NCI-H510A (cell line): ENCODE measurements at places on chromosomes 16 and 17.
A peak's percentile ranks its signal among the peaks of the same experiment; 100 is the strongest.

DNA sequence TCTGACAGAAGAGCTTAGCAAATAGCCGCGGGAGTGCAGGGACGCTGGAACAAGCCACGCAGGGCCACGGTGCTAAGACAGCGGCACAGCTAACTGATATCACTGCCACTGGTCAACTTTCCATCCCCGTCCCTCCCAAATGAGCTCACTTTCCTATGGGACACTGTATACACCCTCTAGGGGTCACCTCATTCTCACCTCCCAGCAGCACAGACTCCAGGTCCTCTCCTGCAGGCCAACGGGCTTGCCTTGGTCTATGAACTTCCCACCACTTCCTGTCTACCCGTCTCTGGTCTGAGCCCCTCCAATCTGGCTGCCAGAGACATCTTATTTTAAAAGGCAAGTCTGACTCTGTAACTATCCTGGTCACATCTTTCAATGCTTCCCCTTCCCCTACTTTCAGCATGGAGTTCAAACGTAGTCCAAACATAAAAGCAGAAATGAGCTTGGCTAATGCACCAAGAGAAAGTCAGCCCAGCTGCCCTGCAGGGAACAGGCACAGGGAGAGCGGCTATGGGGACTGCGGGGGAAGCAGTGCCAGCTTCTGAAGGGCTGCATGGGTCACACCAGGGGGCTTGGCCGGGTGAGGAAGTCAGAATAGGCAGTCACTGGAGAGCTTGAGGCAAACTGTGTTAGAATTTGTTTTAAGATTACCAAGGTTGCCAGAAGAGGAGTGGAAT, 26.3 kb upstream of the SLC38A8 start:
- DNase-seq = no peak

- no peak for DNase-seq
These were observed 29.1 kb upstream of the IRX6 start for GRCh38 chr16:55294931-55295342.

GRCh38 chr17:17019891-17020456, 22.3 kb upstream of the MPRIP start:
- peak; percentile 53 for DNase-seq

DNA sequence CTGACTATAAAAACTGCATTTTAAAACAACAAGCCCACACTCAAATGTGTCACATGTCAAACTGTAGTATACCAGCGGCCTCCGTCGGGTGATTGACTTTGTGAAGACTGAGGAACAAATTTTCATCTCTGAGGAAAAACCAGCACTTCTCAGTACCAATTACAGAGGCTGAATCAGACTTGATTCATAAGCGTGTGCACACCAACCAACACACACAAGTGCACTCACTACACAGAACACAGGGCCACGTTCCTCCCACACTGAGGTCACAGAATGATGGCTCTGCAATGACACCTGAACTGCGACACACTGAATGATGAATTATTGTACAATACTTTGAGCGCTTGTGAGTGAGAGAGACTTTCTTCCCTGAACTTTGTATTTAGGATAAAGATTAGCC, 29.6 kb downstream of the XPO6 start:
- DNase-seq = no peak

DNA sequence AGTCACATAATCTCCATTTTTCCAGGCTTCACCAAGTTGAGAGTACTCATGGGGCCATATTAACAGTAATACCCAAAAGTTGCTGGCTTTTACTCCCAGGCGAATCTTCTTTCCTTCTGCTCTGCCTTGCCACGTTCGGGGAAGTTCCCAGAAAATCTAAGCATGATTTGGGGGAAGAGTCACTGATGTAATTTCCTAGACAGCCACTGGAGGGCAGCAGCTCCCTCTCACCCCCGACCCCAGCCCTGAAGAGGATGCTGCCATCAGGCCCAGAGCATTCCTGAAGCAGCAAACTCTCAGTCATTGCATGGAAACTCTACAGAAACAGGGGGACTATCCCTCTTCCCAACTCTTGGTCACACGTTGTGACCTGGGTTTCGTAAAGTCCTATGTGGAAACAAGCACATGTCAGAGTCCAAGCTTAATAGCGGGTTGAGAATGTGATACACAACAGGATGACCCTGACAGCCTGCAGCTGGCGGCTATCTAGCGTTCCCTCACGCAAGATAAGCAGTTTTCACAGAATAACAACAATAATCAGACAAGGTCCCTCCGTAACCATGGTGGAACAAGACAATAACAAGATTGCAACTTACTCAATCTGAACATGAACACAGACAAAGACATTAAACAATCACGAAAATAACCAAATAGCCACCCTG, 43.8 kb upstream of the DHX40 start:
- DNase-seq = no peak

GRCh38 chr17:30173649-30174048, 57.0 kb downstream of the NSRP1 start:
- no peak for DNase-seq

DNA sequence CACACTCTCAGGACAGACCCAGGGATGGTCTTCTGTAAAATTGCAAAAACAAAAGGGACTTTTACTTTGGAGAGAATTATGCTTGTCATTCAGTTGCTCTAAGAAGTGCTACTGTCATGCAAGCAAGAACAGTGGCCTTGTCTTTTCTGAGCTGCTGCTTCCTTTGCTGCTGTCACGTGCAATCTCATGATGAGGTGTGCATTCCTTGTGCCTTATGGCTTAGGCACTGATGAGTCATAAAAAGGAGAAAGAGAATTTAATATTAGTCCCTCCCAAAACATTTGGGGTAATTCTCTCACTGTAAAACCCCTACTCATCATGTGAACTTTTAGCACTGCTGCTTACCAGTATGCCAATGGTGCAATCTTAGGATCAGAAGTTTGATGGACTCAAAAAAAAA, 2051.3 kb downstream of the TP53TG3F start:
- DNase-seq = no peak

GRCh38 chr17:948284-948852, 31.2 kb downstream of the NXN start:
- DNase-seq = no peak

GRCh38 chr16:58454178-58454577, 45.8 kb upstream of the NDRG4 start:
- DNase-seq = no peak

DNA sequence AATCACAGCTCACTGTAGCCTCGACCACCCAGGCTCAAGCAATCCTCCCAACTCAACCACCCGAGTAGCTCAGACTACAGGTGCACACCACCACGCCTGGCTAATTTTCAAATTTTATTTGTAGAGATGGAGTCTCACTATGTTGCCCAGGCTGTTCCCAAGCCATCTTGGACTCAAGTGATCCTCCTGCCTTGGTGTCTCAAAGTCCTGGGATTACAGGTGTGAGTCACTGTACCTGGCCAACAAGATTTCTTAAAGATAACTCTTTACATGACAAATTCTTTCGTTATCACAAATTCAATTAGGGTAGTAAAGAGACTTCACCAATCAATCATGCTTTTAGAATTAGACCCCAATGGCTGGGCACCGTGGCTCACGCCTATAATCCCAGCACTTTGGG, 12.4 kb downstream of the PRPSAP1 start:
- DNase-seq = no peak

- DNase-seq = no peak
These were observed 15.8 kb downstream of the KDM8 start for GRCh38 chr16:27219161-27219560.

DNA sequence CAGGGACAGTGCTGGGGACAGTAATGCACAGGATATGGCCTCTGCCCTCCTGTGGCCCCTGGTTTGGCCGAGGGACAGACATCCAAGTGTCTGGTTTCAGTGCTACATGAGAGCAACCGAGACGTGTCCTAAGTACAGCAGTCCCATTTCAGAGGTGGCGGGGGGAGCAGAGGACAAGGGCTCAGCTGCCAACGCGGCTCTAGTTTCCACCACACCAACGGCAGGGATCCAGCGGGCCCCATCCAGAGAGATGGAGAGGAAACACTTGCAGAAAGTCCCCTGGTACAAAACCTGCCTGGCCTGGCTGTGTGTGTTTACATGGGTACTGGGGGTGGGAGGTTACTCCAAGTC, 125.8 kb upstream of the SMURF2 start:
- DNase-seq = no peak

DNA sequence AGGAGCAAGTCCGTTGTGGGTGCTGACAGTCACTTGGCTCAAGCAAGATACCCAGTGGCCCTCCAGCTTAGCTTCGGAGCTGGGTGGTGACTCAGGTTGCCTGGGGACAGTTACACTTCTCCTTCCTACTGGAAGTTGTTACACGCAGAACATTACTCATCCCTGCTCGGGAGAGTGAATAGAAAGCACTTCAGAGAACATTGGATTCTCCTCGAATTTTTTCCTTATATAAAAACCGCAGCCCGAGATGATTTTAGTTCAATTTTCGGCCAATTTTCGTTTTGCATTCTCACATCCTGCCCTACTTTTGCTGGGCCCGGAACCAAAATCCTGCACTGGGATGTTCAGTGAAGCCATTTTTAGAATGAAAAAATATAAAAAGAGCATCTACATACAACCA, 99.7 kb downstream of the ELAC2 start:
- DNase-seq = no peak

DNA sequence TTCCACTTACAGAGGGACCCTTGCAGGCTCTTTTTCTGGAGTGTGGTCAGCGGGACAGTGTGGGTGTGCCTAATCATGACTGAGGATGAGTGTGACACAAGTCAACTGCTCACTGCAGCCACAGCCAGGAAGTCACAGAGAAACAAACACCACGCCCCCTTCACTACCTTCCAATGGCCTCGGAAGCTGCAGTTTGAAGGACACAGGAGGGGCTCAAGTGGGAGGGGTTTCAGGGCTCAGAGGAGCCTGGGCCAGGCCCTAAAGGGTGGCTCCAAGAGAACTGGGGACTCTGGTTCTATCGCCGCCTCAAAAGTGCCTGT, 116.2 kb upstream of the SDK2 start:
- DNase-seq = peak; percentile 98

- DNase-seq = no peak
These were observed 58.5 kb downstream of the OR1D5 start for GRCh38 chr17:3004925-3005324.

- no peak for DNase-seq
These were observed 16.3 kb downstream of the HS3ST4 start for GRCh38 chr16:25707982-25708583.

DNA sequence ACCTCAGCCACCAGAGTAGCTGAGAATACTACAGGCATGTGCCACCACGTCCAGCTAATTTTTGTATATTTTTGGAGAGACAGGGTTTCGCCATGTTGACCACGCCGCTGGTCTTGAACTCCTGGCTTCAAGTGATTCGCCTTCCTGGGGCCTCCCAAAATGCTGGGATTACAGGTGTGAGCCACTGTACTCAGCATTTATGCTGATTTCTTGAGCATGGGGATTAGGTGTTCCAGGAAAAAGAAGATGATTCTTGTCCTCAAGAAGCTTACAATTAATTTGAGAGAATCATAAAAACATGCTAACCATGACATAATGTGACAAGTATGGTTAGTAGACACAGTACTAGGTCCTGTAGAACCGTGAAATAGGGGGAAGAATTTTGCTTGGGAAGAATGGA, 30.9 kb downstream of the NACA2 start:
- DNase-seq = no peak

- DNase-seq = no peak
These were observed 150.4 kb upstream of the IRX5 start for GRCh38 chr16:54780266-54780665.

DNA sequence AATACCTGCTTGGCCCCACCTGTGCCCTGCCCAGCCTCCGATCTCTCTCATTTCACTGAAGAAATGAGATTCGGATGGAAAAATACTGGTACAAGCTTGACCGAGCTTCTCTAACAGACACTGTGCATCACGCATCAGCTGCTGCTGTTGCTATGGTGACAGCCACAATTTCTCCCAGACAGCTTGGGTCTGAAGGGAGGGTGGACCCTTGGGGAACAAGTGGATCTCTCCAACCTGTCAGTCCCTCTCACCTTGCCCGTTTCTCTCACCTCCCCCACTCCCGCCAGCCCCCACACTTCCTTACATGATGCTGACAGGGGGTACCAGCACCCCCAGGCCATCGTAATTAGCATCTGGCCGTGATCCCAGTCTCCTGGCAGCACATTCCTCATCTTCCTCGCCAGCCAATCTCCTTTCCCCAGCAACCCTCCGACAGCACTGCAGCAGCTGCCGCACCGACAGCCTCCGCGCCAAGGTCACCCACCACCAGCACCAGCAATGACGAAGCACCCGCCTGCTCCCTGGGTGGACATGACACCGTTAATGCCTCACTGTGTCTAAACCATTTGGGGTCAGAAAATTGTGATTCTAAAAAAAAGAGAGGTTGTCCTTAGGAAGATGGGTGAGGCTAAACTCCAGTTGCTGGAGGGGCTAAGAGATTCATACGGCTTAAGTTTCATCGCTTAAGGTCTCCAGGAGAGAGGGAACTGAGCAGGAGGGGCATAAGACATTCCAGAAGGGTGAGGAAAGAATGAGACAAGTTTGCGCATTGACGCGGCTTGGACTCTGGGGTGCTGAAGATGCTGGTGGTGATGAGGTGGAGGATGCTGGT, 58.6 kb upstream of the TNRC6A start:
- no peak for DNase-seq

GRCh38 chr16:66265556-66266141, 100.8 kb upstream of the CDH5 start:
- DNase-seq = no peak

DNA sequence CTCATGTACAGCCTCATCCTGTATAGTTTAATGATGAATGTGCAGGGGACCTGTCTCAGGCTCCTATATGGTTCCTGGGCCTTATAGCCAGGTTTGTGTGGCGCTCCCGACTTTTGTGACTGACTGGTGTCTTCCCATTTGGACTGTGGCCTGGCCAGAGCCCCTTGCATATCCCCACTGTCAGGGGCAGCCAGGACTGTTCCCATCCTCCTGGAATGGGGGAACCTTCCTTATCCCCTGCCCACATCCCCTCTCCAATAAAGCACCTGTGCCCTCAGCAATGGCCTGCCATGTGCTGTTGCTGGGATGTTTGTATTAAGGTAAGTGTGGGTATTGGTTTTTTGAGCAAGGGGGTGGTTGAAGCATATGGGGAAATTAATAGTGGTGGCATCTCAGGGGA, 2.6 kb downstream of the B3GNT9 start:
- no peak for DNase-seq

DNA sequence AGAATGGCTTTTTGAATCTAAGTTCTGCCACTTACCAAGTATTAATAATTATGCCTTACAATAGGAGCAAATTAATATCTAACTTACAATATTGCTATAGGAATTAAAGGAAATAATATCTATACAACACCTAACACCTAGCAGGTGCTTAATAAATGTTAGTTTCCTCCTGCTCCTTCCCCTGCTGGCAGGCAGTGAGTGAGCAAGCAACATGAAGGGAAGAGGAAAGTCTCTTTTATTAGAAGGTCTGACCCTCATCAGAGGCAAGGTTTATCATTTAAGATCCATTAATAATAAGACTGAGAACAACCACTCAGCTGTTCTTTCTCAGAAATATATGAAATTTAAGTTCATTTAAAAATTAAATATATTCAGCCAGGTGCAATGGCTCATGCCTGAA, 6.7 kb upstream of the DYNC1LI2 start:
- no peak for DNase-seq

- no peak for DNase-seq
These were observed 8.0 kb downstream of the CD300LB start for GRCh38 chr17:74523308-74523707.

DNA sequence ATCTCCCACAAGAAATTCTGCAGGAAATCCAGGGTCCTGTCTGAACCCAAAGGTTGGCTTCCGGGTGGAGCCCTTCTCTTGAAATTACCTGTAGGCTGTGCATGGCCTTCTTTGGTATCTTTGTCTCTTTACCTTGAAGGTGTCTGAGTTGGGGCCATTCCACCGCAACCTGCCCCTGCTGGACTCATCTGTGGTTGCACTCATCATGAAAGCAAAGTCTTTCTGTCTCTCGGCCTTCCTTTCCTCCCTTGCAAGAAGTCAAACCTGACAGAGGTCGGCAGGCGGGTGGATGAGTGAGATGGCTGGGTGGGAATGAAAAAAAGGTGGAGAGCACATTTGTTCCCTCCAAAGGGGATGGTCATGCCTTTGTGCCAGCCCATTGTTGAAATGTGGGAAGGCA, 25.1 kb downstream of the SALL1 start:
- no peak for DNase-seq
